ENCODE measurements at places on chromosomes 7 and 10. TPM values are rescaled to one million over a fixed set of nuclear protein-coding genes. Genes with fewer than 3 reads are reported as not detected.

DNA sequence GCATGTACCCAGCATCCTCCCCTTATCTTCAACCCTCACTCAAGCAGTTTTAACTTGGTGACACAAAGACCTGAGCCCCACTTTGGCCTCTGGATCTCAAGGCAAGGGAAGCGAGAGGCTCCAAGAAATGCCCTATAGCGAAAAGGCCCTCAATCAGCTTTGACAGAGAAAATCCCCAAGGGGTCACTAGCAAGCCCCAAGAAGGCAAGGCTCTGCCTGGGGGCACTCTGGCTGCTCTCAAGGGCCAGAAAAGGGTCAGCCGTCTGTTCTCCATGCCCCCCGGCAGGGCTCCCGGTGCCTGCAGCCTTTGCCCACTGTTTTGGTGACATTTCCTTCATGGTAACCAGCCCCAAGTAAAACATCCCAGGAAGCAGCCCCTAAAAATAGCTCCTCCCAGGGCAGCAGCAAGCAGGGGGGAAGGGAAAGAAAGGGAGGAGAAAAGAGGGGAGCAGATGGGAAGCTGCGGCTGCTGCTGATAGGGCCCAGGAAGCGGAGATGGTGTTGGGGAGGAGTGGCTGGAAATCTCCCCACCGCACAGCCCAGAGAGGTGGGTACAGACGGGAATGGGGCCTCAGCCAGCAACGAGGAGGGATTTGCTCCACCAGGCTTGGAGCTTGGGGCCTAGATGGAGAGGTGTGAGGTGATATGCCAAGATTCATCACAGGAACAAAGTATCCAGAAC, 7.1 kb downstream of the CAMK2G start:
- no peak for DNase-seq

Gene NME8
- not detected for total RNA-seq

Gene PTPN20
- 0.22 TPM for total RNA-seq

DNA sequence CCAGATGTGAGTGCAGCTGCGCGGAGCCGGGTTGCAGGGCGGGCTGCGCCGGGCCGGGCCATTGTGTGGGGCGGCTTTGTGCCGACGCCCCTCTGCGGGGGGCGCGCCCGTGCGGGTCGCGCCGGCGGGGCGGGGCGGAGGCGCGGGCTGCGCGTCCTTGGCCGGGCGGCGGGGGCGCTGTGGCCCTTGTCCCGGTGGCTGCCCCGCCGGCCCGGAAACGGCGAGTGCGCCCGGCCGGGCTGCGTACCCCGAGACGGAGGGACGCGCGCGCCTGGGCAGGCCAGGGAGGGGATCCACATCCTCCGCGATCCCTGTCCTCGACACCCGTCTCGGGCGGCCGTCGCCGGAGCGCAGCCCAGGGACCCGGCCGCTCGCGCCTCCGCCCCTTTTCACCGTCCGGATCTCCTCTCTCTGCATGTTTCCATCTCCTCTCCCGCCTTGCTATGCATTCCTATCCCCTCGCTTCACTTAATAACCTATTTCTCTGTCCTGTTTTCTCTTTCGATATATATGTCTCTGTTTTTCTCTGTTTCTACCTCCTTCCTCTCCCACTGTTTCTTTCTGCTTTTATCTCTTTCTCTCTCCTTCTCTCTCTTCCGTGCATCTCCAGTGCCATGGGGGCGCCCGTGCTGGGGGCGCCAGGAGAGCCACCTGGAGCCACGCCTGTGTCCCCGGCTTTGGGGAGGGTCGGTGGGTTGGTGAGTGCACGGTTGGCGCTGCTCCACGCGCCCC, 765 bp downstream of the PFKFB3 start:
- peak; percentile 84 for DNase-seq

Gene RRP12
- total RNA-seq, result 17.1 TPM

- peak; percentile 97 for DNase-seq
These were observed 302.6 kb downstream of the KLF6 start for GRCh38 chr10:3482200-3482993.

DNA sequence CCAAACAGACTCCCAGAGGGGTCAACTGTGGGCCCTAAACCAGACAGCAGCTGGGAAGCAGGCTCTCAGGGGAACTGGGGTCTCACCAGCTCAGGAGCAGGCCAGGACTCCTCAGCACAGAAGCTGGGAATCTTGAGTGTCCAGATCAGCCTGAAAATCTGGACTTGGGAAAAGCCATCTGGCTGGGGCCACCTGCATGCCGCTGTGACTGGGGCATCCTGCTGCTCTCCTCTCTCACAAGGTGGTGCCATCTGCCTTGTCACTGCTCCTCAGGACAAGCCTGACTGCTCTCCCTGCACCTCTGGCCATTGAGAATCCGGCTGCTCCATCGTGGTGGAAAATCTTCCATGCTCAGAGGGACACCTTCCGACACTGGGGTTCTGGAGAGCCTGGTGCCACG, 141.4 kb downstream of the PLPP4 start:
- no peak for DNase-seq

GRCh38 chr10:32376771-32377170, 29.8 kb upstream of the EPC1 start:
- peak; percentile 23 for DNase-seq

DNA sequence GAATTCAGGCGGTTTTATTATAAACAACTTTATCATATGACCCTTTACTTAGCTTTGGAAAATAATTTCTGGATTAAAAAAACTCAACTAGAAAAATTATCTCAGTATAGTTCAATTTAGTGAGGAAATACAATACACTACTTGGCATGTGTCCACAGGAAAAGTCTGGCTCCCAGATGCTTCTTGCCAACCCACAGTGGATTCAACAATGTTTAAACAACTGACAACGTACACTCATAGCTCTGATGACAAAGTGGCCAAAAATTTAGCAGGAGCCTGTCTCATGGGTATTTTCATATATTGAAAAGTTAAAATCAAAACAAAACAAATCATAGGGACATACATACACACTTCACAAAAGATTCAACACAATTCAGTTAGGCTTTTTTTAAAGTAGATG, 158.8 kb downstream of the SKAP2 start:
- DNase-seq, result peak; percentile 97

GRCh38 chr7:103810112-103810744, 179.2 kb downstream of the RELN start:
- no peak for DNase-seq

Gene AOC1
- not detected for total RNA-seq

DNA sequence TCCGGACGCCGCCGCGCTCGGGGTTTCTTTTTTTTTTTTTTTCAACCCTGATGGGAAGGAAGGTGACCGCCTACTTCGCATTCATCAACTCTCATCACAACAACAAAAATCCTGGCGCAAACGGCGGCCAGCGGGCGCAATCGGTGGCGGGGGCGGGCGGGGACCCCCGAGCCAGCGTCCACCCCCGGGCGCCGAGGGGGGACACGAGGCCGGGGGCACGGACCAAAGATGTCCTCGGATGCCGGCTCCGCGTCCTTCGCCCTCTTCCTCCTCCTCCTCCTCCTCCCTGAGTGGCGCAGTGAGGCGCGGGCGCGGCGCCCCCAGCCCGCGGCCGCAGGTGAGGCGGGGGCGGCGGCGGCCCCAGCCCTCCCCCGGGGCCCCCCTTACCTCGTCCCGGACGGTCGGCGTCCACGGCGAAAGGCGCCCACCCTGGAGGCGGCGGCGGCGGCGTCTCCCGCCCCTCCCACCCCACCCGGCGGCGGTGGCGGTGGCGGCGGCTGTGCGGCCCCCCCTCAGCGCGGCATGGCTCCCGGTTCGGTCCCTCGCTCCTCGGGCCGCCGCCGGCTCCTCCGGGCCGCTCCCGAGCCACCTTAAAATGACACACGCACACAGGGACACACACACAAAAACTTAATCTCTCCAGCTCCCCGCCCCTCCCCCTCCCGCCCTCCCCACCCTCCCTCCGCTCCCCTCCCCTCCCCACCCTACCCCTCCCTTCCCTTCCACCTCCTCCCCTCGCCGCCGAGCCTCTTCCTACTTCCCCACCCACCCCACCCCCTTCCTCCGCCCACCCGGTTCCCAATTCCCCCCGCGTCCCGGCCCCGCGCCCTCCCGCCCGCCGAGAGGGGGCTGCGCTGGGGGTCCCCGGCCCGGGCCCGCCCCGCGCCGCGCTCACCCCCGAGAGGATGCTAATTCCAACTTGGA, at the start of gene CTBP2:
Gene CTBP2, minus strand, starts transcription at position 632 of the 924 bp plus-strand sequence.
- peak; percentile 74 for DNase-seq

DNA sequence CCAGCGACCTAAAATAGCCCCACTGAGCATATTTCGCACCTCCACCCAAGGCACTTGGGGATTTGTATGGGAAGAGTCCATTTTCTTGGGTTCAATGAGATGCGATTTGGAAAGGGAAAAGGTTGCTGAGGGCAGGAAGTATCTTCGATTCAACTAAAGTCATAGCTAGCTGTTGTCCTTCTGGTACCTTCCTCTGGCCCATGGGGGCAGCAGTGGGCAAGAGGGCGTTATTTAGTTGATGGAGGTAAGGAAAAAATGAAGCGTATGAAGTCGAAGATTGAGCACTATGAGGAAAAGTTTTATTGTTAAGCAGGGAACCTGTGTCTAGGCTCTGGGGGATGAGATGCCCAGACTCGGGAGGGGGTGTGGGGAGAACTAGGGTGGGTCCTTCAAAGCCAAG, 135.4 kb downstream of the EVX1 start:
- DNase-seq, result no peak

GRCh38 chr7:1909476-1909875, 239.4 kb downstream of the ELFN1 start:
- no peak for DNase-seq

Gene BEND7
- total RNA-seq, result 5.8 TPM

Gene MACC1
- total RNA-seq, result 0.11 TPM

Gene C10orf62
- not detected for total RNA-seq

Gene MLXIPL
- not detected for total RNA-seq

Gene CRYGN
- not detected for total RNA-seq

GRCh38 chr7:133365917-133366316, 113.0 kb downstream of the EXOC4 start:
- peak; percentile 31 for DNase-seq

DNA sequence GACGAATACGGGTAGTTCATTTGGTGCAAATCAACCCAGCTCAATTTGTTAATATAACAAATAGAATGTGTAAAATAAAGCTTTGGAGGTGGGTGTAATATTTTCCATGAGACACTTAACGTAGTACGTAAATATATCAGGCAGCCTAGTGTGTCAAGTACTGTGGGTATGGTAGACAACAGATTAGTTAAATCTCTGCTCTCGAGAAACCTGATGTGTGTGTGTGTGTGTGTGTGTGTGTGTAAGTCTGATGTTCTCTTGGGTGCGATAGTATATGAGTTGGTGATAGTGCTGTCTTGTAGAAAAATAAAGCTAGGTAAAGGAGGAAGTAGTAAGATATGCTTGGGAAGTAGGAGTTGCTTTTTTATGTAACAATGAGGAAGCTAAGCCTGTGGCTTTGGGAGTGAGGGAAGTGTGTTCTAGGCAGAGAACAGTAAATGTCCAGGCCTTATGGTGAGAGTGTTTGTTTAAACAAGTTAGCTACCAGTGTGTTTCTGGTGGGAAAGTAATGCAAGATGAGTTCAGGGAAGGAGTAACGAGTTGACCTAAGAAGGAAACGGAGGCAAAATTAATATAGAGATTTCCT, 26.1 kb downstream of the WAC start:
- DNase-seq, result no peak

Gene SEMA3E
- 1.6 TPM for total RNA-seq

- DNase-seq, result no peak
These were observed 17.3 kb upstream of the CSGALNACT2 start for GRCh38 chr10:43120929-43121314.

DNA sequence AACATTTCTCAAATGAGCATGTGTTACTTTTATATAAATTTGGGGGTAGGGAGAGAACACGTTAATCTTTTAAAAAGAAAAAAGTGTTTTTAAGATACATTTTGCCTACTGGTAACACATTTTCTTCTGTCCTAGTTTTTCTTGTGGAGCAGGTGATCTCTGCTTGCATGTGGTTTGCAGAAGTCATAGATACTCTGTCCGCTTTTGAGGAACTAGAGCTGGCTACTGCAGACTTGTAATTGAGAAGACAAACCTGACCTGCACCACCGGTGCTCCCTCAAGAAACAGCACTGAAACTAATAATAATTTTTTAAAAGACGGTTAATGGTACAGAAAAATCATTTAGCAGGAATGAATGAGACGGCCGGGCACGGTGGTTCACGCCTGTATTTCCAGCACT, 243.1 kb downstream of the KIAA1217 start:
- DNase-seq, result no peak

Gene IKZF5
- 2.7 TPM for total RNA-seq

DNA sequence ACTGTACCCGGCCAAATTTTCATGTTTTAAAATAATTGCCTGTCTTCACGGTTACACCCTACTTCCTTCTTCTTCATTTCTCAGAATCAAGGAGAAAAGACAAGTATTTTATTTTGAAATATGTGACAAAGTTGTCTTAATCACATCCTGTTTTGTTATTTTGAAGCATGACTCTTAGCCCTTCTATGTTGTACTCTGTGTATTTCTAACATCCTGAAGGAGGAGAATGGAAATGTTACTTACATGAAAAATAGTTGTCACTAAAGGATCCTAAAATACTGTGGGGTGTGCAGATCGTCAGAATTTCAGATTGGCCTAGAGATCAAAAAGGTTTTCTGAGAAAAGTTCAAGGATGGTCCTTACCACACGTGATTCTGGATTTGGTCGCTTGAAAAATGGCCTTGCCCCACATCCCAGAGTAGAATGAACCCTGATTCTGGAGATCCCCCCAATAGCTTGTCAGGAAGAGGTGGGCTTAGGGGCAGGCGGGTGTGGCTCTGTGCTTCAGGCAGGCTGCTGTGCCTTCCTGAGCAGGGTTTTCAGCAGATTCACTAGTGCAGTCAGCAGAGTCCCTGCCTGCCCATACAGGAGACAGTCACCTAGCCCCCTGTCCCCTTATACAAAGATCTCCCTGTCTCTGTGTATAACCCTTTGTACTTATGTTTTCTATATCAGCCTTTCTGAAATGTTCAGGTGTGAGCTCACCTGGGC, 8.6 kb downstream of the UPP1 start:
- DNase-seq, result peak; percentile 54

GRCh38 chr7:154917808-154918160, 85.1 kb downstream of the PAXIP1 start:
- DNase-seq, result no peak

- no peak for DNase-seq
These were observed 29.4 kb upstream of the PARD3 start for GRCh38 chr10:34844448-34844847.

Gene ADIRF
- 17.6 TPM for total RNA-seq

GRCh38 chr7:155864271-155864985, 52.2 kb upstream of the SHH start:
- DNase-seq, result no peak

Gene THSD7A
- total RNA-seq, result not detected

Gene ELMO1
- total RNA-seq, result not detected

Gene PKD1L1
- total RNA-seq, result 0.11 TPM

DNA sequence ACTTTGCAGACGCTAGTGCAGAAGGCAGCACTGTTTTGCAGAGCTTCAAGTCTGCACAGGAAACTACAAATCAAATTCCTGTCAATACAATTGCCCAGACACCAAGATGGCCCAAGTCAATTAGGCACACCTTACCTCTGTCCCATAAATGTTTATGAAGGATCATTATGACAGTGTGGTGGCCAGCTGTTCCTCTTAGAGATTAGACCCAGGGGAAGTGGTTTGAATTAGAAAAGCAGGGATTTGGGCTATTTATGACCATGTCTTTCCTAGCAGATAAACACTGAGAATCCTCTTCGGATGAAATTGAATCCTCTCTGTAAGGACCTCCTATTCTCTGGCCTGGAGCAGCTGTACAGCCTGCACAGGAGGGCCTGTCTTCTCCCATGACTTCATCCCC, 9.9 kb upstream of the NEUROG3 start:
- DNase-seq, result no peak
